Small intestine (tissue), 16 donors: ENCODE measurements at places on chromosomes 16 and 17.

GRCh38 chr17:17710728-17711541 lies 29.7 kb downstream of the RAI1 start:
- no peaks in the 10 kb centered on the region for H3K27me3 ChIP-seq
- no peak overlapping the region for H3K4me3 ChIP-seq
- no peaks in the 10 kb centered on the region for H3K36me3 ChIP-seq
- peaks cover 68% of the 10 kb centered on the region for H3K4me1 ChIP-seq
- H3K27ac ChIP-seq = peak overlapping the region; percentile 87
- DNase-seq = peak; percentile 94

DNA sequence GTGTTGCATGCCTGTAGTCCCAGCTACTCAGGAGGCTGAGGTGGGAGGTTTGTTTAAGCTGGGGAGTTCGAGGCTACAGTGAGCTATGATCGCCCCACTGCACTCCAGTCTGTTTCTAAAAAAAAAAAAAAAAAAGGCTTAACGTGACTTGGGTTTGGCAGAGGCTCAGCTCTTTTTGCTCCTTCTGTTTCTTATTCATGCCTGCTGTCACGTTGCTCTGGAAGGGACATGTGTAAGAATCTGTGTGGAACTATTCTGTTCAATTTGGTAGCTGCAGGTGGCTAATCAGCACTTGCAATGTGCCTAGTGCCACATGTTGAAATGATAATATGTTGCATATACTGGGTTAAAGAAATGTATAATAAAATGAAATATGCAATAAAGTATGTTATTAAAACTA lies 20.9 kb upstream of the SYT17 start:
- no peaks in the 10 kb centered on the region for H3K27me3 ChIP-seq
- DNase-seq = no peak
- H3K36me3 ChIP-seq = no peaks in the 10 kb centered on the region
- H3K27ac ChIP-seq = no peak overlapping the region
- no peak overlapping the region for H3K4me3 ChIP-seq

- no peak for DNase-seq
- no peaks in the 10 kb centered on the region for H3K27me3 ChIP-seq
- no peak overlapping the region for H3K4me3 ChIP-seq
- no peak overlapping the region for H3K27ac ChIP-seq
Observed at GRCh38 chr16:89077076-89077475, 16.6 kb upstream of the ACSF3 start.

GRCh38 chr16:89993971-89994370 lies 25.3 kb downstream of the DBNDD1 start:
- no peak overlapping the region for H3K4me3 ChIP-seq
- H3K4me1 ChIP-seq = no peaks in the 10 kb centered on the region
- no peak for DNase-seq
- peaks cover 12% of the 10 kb centered on the region for H3K36me3 ChIP-seq
- H3K27me3 ChIP-seq = no peaks in the 10 kb centered on the region

DNA sequence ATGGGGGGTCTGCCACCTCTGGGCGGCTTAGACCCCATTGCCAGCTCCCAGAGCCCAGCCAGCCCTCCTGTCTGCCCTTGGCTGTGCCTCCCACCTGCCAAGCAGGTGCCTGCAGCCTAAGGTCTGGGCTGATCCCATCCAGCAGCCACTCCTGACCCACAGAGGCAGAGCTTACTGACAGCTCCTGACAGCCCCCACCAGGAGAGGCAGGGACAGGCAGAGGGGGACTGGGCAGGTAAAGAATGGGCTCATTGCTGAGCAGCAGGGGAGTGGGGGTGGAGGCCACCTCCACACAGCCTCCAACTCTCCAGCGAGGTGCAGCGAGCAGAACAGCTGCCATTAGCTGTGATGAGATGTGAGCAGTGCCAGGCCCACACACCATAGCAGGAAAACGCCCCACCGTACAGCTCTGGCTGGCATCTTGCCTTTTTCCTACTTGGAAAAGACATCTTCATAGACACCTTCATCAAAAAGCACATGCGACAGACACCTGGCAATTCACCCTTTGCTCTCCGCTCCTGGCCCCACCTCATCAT lies 164.4 kb downstream of the C16orf78 start:
- no peaks in the 10 kb centered on the region for H3K27me3 ChIP-seq
- no peak overlapping the region for H3K4me3 ChIP-seq
- no peaks in the 10 kb centered on the region for H3K4me1 ChIP-seq
- H3K36me3 ChIP-seq = no peaks in the 10 kb centered on the region

DNA sequence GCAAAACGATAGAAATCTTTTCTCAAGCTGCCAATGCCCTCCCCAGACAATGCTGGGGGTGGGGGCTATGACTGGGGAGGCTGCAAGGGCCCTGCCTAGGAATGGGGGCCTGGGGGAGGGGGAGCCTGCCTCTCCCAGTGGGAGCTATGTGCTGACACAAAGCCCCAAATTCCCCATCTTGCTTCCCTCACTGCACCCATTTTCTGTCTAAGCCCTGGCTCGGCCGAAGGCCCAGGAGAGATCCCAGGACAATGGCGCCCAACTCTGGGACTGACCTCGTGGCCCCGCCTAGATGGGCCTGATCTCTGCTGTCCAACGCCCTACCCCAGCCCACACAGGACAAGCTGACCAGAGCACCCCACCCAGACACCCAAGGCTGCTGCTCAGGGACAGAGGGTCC lies 11.1 kb upstream of the KCNJ12 start:
- no peaks in the 10 kb centered on the region for H3K36me3 ChIP-seq
- no peaks in the 10 kb centered on the region for H3K4me1 ChIP-seq
- H3K4me3 ChIP-seq = no peak overlapping the region
- no peak overlapping the region for H3K27ac ChIP-seq
- no peak for DNase-seq

DNA sequence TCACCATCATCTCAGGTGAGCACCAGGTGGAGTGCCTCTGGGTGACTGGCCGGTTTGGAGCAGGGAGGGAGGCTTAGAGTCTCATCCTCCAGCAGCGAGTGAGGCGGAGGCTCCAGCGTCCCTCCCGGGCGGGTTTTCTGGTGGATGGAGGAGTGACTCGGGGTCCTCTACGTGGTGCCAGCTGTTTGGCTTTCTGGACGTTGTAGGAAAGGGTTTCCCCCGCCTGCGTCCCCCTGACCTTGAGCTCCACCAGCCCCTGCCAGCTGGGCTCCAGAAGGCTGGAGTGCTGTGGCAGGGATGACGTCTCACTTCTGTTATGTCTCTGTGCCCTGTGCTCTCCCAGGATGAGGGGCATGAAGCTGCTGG lies 522 bp downstream of the DNASE1 start:
- no peak overlapping the region for H3K4me3 ChIP-seq
- no peak for DNase-seq
- no peaks in the 10 kb centered on the region for H3K4me1 ChIP-seq
- H3K36me3 ChIP-seq = peaks cover 27% of the 10 kb centered on the region
- no peaks in the 10 kb centered on the region for H3K27me3 ChIP-seq

- no peak overlapping the region for H3K4me3 ChIP-seq
- H3K27ac ChIP-seq = no peak overlapping the region
- DNase-seq = no peak
- no peaks in the 10 kb centered on the region for H3K4me1 ChIP-seq
- H3K36me3 ChIP-seq = peaks cover 8% of the 10 kb centered on the region
Observed at GRCh38 chr16:81995651-81996050, 15.6 kb downstream of the SDR42E1 start.

- peak overlapping the region; percentile 28 for H3K27ac ChIP-seq
- H3K4me3 ChIP-seq = no peak overlapping the region
- H3K27me3 ChIP-seq = no peaks in the 10 kb centered on the region
- H3K36me3 ChIP-seq = peaks cover 40% of the 10 kb centered on the region
- no peak for DNase-seq
Observed at GRCh38 chr17:75249564-75249963, 11.8 kb downstream of the GGA3 start.

GRCh38 chr17:78915872-78916632 lies 9.1 kb downstream of the TIMP2 start:
- H3K27me3 ChIP-seq = no peaks in the 10 kb centered on the region
- no peak overlapping the region for H3K4me3 ChIP-seq
- DNase-seq = peak; percentile 73
- H3K36me3 ChIP-seq = no peaks in the 10 kb centered on the region

GRCh38 chr16:69501956-69502745 lies 63.6 kb upstream of the NFAT5 start:
- no peak overlapping the region for H3K27ac ChIP-seq
- DNase-seq = no peak
- no peaks in the 10 kb centered on the region for H3K4me1 ChIP-seq
- H3K4me3 ChIP-seq = no peak overlapping the region
- H3K36me3 ChIP-seq = no peaks in the 10 kb centered on the region
